ENCODE measurements at places on chromosomes 12 and 14.

DNA sequence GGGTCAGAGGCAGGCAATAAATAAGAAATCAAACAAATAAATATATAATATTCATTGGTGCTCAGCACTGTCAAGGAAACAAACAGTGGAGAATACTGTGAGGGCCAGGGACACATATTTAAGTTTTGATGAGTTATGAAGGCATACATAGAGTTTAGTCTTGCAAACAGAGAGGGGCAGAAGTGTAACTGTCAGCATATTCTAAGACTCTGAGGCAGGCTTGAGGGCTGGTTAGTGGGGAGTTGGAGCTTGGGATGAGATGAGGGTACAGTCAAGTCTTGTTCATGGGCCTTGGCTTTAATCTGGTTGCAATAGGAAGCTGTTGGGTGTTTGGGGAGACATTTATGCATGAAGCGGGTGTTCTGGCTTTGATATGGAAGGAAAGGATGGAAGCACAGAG is 78.9 kb downstream of the PELI2 start:
- no peak for DNase-seq

GRCh38 chr14:81396113-81396512 is 4.0 kb downstream of the STON2 start:
- no peak for DNase-seq

DNA sequence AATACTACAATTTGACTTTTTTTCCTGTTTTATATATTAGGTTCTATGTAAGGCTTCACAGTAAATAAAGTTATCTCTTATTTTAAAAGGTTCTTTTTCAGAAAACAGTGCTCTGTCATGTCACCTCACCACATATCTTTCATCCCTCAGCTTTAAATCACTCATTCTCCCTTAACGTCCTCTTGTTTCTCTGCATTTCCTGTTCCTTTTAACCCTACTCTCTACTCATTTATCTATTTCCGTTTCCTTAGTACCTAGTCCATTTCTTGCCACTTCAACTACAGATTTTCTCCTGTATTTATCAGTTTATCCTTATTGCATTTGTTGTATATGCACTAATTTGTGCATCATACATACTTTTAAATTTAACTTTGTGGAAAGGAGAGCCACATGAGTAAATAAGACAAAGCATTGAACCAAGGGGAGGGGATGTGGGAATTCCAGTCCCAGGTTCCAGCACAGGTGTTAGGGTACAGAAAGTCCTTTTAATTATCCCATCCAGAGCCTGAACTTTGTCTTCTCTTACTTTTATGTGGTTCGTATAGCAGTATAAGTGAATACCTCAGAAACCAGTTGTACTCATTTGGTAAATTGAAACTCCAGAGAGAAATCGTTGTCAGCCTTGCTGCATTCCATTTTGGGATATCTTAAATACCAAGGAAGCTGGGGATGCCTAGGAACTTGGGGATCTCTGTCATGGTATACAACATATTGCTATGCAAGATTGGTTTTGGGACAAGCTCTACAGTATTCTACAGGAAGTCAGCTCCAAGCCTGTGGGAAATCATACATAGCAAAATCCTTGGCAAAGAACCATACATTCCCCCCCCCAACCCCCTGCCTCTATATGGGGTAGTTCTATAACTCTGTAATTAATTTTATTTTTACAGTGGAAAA is 120.5 kb downstream of the DIP2B start:
- no peak for DNase-seq

- DNase-seq: no peak
Observed at GRCh38 chr12:7608184-7608911, 57.4 kb downstream of the APOBEC1 start.

- DNase-seq: no peak
Observed at GRCh38 chr12:130703733-130704375, 12.2 kb downstream of the RIMBP2 start.

- DNase-seq: no peak
Observed at GRCh38 chr12:83388551-83388950, 701.8 kb downstream of the TMTC2 start.

DNA sequence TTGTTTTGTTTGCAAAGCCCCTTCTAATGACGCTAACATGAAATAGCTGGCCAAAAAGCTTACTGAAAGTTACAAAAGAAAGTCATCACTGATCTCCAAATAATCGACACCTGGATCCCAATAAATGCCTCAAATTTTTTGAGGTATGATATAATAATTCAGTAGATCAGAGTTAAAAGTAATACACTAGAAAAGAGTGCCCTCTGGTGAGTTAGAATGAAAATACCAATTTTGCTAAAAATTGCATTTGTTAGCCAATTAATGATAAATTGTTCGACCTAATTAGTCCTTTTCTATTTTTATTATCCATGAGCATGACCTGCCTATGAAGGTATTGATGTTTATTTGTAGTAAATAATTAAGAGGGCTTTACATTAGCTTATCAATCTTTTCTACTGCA is 78.6 kb downstream of the CEP128 start:
- DNase-seq: no peak

DNA sequence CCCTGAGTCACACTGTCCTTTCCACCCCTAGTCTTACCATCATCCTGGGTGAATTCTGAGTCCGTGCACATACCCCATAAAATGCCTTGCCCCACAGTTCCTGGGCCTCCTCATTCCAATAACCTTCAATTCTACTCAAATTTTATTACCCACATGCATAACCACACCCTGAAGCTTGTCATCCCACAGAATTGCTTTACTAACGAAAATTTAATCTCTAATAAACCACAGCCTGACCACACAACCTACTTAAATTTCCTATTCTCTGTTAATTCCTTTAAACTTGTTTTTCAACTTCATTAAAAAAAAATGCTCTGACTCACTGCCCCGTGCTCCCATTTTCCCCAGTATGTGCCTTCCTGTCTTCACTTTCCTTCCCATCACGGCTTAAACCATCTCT is 205.9 kb downstream of the PHLDA1 start:
- DNase-seq: no peak
